Aorta (tissue), 5 donors: ENCODE measurements at places on chromosomes 3 and 15. TPM values are rescaled to one million over a fixed set of nuclear protein-coding genes. Genes with fewer than 3 reads are reported as not detected.

CSPG5 gene
- 7.0 TPM for total RNA-seq

SLCO3A1 gene
- 60.7 TPM for total RNA-seq

THPO gene
- 1.2 TPM for total RNA-seq

WNT5A gene
- total RNA-seq: 0.52 TPM

SLC24A5 gene
- total RNA-seq: not detected

SERPINI2 gene
- total RNA-seq: 0.49 TPM

DGKG gene
- 37.1 TPM for total RNA-seq

ZNF662 gene
- 18.1 TPM for total RNA-seq

WDR72 gene
- total RNA-seq: 0.16 TPM

KCNAB1 gene
- total RNA-seq: 22.6 TPM

LARP6 gene
- 42.2 TPM for total RNA-seq

PPP2R3A gene
- 15.6 TPM for total RNA-seq

MAP1A gene
- 49.3 TPM for total RNA-seq

HDGFL3 gene
- 65.3 TPM for total RNA-seq

A4GNT gene
- total RNA-seq: not detected

TLNRD1 gene
- 24.4 TPM for total RNA-seq

PSMA4 gene
- total RNA-seq: 97.1 TPM

ASB14 gene
- total RNA-seq: not detected
